Left renal pelvis (tissue), 4 donors: ENCODE measurements at places on chromosomes 5 and 9. TPM values are rescaled to one million over a fixed set of nuclear protein-coding genes. Genes with fewer than 3 reads are reported as not detected.

ANKRD31 gene
- polyA plus RNA-seq = 0.48 TPM

IFNA21 gene
- polyA plus RNA-seq = 0.15 TPM

ARID3C gene
- polyA plus RNA-seq = 0.22 TPM

DNA sequence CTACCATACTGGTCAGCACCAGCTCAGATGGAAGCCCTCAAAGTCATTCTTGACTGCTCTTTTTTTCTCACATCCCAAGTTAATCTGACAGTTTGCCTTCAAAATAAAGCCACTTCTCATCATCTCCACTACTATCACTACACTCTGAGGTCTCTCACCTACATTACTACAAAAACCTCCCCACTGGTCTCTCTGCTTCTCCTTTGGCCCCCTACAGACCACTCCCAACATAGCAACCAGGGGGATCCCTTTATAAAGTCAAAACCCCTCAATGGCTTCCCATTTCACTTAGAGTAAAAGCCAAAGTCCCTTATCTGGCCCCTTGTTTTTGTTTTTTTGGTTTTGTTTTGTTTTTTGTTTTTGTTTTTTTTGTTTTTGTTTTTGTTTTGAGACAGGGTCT, 4.6 kb downstream of the ARAP3 start:
- no peak for DNase-seq

- no peak for DNase-seq
Measured at GRCh38 chr5:35862126-35862525, 5.4 kb downstream of the IL7R start.
